Thyroid gland (tissue), 4 donors: ENCODE measurements at places on chromosomes 6 and 20.

- no peak for DNase-seq
Observed at GRCh38 chr6:22444330-22444729, 125.0 kb upstream of the HDGFL1 start.

DNA sequence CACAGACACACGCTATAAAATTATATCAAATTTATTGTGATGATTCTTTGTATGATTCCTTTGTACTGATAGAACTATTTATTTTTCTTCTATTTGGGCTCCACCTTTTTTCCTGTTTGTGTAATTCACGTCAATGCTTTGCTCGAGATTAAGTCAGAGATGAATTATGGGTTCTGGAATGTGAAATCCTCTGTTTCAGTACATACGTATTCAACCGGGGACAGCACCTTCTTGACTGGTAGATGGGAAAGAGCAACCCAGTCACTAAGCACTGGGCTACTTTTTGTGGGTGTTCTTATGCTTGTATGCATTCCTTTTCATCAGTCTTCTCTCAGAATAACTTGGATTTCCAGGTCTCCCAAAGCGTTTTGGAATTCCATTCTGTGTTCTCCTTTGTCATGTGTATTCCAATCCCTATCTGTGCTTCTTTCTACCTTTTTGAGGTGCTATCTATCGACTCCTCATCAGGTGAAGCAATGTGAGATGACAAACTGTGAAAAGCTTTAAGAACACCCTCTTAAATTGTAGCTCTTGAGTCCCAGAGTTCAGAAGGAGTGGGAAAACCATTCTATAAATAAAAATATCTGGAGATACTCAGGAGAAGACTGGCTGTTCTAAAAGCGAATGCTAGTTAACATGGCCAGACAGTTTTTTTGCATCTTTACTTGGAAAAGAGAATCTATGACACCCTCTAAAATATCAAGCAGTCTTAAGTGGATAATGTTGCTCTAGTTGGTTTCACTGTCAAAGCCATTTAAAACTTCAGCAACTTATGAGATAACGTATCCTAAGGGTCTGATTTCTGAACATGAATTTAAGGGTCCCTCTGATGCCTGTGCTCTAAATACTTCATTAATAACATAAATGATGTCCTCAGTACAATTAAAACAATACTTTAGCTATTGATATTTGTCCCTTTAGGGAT is 197.7 kb upstream of the PREP start:
- no peak for DNase-seq

DNA sequence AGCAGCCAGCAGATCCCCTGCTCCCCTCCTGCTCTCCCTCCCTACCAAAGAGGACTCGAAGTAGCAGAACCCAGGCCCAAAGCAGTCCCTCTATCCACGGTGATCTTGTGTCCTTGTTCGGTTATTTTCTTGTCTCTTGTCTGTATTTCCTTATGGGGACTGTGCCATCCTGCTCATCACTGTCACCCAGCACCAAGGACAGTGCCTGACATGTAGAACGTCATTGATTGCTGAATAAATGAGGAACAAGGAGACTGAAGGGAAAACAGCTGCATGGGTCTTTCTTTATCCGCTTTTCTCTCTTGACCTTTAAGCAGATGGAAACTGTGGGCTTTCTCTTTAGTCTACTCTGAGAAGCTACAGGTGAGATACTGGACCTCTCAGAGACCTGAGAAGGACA is 29.4 kb upstream of the ZNF831 start:
- no peak for DNase-seq

DNA sequence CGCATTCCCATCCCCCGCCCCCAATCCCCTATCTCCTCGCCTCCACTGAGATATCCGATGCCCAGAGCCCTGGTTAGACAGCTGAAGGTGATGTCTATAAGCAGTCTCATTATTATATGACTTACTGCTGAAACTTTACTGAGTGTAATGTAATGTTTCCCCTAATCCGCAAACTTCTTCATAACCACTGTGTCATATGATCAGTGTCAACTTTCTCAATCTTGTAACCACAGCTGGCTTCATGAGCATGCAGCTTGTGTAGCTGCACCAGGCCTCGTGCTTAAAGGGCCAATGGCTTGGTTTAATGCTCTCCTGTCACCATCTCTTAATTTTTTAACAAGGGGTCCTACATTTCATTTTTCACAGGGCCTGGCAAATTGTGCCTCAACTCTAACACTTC is 8.1 kb downstream of the ASIP start:
- no peak for DNase-seq

DNA sequence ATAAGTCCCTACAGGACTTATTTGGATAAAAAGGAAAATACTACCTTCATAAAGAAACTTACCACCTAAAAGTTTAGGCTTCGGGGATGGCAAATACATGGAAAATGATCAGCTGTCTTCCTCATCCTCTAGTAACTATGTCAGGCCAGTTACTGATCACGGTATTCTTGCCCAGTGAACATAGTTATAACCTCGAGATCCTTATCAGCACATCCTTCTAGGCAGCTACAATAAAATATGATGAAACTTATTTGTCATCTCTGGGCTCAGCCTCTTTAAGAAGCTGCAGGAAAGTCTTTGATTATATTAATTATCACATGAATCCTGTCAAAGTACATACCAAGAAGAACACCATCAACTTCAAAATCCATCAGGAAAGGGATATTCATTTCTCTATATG is 41.8 kb downstream of the SF3B5 start:
- no peak for DNase-seq
